Activated CD4-positive, CD25-positive, alpha-beta regulatory T cell (primary cell): ENCODE measurements at places on chromosomes 3 and 15.

- no peak for DNase-seq
Observed at GRCh38 chr3:38022301-38022700, 7.1 kb downstream of the PLCD1 start.

GRCh38 chr15:39672666-39673065 is 91.8 kb downstream of the THBS1 start:
- no peak for DNase-seq

- no peak for DNase-seq
Observed at GRCh38 chr15:88256279-88257230, at the start of gene NTRK3. TSS of gene NTRK3 (minus strand) at chr15:88256739. CDS start at chr15:88256153, 586 bp downstream.

GRCh38 chr15:67917037-67917436 is 77.2 kb upstream of the RNU6-1 start:
- no peak for DNase-seq

- DNase-seq, result no peak
Observed at GRCh38 chr3:153680526-153680925, 440.7 kb upstream of the ARHGEF26 start.

- no peak for DNase-seq
Observed at GRCh38 chr15:50345298-50345697, 9.7 kb downstream of the GABPB1 start.

DNA sequence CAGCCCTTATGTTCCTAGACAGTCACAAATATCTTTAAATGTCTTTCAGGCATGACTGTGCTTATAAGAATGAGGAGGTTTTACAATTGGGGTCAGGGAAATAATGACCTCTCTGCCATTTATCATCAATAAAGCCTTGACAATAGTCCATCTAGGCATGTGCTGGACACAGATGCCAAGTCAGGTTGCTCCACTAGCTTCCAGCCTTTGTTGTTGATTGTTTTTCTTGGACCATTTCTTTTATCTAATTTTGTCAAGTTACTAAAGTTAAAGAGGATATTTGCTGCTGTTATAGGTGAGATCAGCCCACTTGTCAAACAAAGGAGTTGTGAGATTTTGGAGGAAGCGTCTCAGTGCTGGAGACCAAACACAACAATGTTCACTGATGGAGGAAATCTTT is 628.0 kb downstream of the ROBO2 start:
- no peak for DNase-seq

DNA sequence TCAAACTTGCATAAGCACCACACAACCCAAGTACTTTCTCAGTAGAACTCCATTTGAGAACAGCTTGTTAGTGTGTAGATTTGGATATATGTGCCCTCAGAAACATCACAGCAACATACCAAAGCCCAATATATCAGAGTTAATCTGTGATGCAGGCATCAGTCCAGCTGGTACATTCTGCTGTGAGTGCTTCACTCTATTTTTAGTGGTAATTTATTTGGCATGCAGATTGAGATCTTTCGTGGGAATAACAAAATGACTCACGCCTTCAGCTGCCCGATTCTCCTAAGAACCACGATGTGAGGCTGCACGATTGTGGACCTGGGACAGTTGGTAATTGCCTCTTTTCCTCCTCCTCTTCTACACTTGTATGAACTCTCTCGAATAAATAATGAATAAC is 730.7 kb downstream of the SQOR start:
- no peak for DNase-seq

DNA sequence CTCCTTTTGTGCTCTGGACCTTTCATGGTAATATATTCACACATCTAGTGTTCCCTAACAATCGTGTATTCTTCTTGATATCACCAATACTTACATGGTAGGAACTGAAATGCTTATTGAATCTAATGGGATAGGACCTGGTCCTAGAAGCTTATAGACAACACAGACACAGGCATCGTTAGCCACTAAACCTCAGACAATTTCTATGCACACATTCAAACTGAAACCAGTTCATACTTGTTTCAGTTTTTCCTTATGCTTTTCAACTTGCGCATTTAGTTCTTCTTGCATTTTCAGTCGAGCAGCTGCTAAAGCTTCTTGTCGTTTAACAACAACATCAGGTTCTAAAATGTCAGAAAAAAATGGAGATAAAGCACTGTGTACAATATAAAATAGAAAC is 2.3 kb downstream of the SELENOS start:
- DNase-seq, result no peak
